Stimulated activated CD8-positive, alpha-beta memory T cell treated with anti-CD3 and anti-CD28 coated beads, Interleukin-4, amount 100 ng/mL, for 4 hours (primary cell): ENCODE measurements at places on chromosomes 12 and 14.

DNA sequence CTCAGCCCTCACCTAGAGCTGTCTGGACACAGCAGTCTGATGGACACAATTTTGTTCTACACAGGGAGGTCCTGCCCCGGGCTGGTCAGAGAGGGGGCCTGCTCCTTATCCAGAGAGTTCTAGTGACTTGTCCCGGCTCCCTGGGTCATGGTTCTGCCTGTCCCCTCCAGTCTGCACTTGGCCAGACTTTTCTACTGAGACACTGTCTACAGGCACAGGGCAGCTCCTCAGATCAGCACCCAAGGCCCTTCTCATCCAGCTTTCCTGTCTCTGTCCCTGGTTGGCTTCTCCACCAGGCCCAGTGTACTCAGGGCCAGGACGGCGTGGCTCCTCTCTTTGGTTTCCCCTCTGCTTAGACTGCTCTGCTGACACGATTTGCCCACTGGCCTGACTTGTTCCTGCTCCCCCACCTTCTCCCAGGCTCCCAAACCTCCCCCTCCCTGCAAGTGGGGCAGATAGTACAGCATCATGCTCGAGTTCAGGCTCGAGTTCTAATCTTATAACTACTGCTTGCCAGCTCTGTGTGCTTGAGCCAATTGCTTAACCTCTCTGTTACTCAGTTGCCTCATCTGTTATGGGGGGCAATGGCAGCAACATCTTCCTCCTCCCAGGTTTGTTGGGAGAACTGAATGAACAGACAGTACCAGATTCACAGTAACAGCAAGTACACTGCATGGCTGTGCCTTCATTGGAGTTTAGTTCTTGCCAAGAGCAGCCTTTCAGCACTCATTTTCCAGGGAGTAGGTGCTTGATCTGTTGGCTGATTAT lies 22.0 kb upstream of the COL2A1 start:
- no peak for DNase-seq

DNA sequence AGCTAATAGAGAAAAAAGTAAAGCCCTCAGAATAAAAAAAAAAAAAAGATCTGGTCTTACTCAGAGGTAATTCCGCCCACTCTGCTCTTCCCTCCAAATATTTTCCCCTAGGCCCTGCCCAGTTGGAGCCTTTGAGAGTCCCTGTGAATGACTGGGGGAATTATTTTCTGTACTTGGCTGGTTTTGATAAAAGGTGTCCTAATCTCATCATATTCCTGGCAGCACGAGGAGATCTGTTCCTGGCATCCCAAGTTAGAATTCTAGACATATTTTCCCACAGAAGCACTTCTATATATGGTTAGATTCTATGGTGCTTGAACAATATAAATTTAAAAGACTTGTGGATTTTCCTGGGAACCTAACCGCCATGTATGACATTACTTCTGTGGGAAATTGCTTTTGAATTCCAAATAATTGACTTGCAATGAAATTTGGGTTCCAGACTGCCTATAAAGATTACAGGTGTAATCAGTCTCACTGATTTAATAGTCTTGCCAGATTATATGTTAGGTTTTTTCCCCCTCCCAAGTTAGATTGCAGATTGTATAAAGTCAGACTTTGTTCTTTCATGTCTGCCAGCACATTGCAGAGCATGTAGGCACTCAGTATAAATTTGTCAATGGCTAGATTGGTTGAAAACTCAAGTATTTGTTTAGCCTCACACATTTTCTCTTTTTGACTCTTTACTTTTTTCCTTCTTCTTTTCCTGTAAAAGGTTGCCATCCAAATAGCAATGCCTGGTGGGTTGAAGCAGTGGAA lies 12.3 kb downstream of the GPX2 start:
- DNase-seq: no peak

- DNase-seq: no peak
Observed at GRCh38 chr14:57212919-57213318, 55.8 kb downstream of the EXOC5 start.

- DNase-seq: no peak
Observed at GRCh38 chr12:22228022-22228875, 106.3 kb downstream of the ST8SIA1 start.

GRCh38 chr12:118219106-118219505 lies 83.2 kb downstream of the PEBP1 start:
- no peak for DNase-seq

GRCh38 chr12:61911113-61911512 lies 349.1 kb upstream of the USP15 start:
- no peak for DNase-seq

GRCh38 chr14:95162641-95163040 lies 5.3 kb upstream of the DICER1 start:
- no peak for DNase-seq

- DNase-seq: no peak
Observed at GRCh38 chr12:15443611-15444010, 121.3 kb downstream of the PTPRO start.

- DNase-seq: no peak
Observed at GRCh38 chr12:54585243-54585642, 3.2 kb downstream of the PPP1R1A start.

- DNase-seq: no peak
Observed at GRCh38 chr14:68664225-68664681, 128.6 kb downstream of the ZFP36L1 start.

- no peak for DNase-seq
Observed at GRCh38 chr12:47212701-47213039, 132.9 kb upstream of the AMIGO2 start.

DNA sequence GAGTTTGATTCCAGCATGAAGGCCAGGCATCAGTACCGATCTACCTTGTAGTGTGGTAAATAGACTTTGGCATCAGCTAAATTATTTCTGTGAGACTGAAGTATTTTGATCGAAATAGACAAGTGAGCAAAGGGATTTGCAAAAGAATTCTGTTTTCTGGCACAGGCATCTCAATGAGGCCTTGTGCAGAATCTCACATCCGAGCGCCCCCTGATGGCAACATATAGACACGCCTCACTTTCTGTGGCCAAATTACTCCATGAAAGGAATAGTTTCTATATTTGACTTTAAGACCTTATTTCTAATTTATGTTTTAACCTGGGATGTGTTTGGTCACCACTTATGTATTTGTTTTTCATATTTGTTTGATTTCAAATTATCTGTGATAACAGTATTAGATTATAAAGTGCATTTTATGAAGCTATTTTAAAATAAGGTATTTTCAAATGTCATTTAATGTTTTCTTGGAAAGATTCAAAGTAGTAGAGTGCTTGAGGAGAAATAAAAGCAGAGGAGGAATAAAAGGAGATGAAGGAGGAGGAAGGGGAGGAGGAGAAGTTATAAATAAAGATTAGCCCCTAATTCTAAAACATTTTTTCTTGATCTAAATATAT lies 731.9 kb downstream of the NRXN3 start:
- DNase-seq: no peak

DNA sequence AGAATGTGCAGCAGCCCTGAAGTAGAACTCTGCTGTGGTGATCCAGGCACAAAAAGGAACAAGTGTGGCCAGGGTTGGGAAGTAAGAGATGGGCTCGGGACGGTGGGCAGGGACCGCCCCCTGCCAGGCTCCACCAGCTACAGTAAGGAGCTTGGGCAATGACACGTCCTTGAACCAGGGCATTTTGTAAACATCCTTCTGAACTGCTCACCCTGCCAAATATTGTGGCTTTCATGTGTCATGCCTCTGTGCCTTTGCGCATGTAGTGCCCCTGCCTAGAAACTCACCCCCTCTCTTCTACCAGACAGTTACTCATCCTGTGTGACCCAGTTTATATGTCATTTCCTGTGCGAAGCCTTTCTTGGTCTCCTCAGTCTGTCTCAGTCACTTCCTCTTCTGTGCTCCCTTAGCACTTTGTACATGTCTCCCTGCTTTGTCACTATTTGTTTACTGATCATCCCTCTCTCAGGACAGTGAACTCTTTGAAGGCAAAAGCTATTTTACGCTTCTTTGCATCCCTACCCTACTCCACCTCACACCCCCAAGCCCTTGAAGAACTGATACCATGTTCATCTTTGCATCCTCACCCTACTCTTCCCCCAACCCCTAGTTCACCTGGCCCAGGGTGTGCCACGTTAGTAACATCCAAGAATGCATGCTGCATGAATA lies 108.9 kb upstream of the PLEKHG7 start:
- DNase-seq: peak; percentile 49

DNA sequence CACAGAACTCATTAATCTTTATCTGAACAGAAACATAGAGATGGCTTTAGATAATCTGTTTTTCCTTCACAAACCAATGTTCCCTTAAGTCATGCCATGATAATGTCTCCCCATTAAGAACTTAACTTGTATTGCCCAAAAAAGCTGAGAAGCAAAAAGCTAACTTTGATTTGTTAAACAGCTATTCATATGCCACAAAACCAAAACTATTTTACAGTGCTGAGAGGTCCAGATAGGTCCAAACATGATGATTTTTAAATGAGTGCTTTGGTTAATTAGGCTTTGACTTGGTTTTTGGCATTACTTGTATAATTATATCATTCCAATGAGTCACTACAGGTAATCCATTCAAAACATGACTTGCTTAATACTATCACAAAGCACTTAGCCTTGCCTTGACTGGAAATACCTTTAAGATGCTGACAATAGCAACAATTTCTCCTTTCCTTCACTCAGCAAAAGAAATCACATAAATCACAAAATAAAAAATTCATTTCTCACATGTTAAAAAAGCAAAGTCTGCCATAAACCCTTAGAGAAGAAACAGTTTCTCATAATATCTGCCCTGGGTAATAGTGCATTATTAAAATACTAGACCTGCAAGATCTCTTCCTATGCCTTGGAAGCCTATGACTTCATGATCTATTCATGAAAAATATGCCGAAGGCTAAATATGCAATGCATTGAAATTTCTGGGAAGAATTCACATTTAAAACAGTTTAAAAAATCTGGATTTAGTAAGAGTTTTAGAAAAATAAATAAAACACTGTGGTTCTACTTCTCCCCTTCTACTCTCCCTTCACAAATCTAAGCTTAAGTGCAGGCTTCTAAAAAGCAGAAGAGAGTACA lies 52.0 kb upstream of the SAV1 start:
- no peak for DNase-seq

GRCh38 chr14:60250257-60251035 lies 1.4 kb downstream of the PPM1A start:
- no peak for DNase-seq

- no peak for DNase-seq
Observed at GRCh38 chr12:124032265-124032886, 59.4 kb downstream of the ZNF664 start.

DNA sequence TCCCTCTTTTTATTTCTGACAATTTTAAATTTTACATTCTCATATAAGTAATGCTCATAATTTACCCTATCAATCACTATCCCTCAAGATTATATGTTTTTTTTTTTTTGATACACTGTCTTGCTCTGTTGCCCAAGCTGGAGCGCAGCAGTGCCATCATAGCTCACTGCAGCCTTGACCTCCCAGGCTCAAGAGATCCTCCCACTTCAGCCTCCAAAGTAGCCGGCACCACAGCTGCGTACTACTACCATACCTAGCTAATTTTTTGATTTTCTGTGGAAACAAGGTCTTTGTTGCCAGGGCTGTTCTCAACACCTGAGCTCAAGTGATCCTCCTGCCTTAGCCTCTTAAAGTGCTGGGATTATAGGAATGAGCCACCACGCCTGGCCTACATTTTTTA lies 4.4 kb downstream of the DUSP16 start:
- DNase-seq: no peak

- DNase-seq: no peak
Observed at GRCh38 chr12:116945886-116946550, 35.3 kb downstream of the FBXW8 start.

DNA sequence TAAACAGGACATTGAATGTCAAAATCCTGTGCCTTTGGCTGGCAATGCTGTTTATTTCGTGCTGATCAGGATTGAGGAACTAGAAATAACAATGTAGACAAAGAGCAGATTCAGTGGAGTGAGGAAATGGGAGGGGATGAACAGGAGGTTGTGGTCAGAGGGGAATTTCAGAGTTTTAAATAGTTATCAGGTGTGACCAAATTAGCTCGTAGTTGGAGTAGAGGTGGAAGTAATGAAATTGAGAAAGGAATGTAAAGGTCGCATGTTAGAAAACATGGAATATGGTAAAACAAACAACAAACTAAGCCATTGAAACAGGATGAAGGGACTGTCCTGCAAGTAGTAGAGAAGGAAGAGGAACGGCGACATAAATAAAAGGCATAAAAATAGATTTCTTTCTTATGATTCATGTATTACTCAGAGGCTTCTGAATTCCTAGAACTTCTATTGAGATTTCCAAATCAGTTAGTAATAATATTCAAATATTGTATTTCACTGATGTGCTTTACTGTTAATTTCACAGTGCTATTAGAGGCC lies 9.5 kb upstream of the SAV1 start:
- no peak for DNase-seq

GRCh38 chr12:4762773-4763172 lies 42.6 kb downstream of the GALNT8 start:
- DNase-seq: no peak

GRCh38 chr14:70086685-70087379 lies 101.9 kb downstream of the SLC8A3 start:
- DNase-seq: no peak

- DNase-seq: no peak
Observed at GRCh38 chr14:30748343-30748742, 126.0 kb upstream of the COCH start.

DNA sequence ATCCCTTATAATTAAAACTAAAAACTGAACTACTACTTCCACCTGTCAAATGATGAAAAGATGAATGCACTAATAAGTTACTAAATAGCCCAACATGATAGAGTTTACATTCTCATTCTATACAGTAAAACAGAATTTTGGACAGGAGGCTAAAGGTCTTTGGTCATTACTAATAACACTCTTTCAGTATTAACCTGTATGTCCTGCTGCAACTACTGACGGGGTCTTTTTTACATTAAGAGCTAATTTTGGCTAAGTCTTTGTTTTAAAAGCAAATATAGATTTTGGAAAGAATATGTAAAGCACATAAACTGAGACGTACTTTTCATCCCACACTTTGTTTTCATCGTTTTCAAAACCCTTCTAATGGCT lies 175.4 kb upstream of the CDKN3 start:
- DNase-seq: no peak

DNA sequence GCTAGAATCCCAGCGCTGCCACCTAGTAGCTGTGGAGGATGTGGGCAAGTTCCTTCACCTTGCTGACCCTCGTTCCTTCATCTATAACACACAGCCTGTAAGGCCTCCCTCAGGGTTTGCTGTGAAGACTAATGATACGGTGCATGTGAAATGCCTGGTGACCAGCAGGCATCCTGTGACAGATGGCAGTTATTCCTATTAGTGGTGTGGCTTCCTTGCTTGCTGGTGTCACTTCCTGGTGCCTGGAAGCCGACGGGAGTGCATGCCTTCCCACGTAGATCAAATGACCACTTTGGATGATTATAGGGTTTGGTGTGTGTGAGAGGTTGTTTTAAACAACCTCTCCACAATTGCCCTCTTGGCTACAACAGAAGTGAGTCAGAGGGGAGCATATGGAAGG lies 894.9 kb downstream of the VRK1 start:
- no peak for DNase-seq

DNA sequence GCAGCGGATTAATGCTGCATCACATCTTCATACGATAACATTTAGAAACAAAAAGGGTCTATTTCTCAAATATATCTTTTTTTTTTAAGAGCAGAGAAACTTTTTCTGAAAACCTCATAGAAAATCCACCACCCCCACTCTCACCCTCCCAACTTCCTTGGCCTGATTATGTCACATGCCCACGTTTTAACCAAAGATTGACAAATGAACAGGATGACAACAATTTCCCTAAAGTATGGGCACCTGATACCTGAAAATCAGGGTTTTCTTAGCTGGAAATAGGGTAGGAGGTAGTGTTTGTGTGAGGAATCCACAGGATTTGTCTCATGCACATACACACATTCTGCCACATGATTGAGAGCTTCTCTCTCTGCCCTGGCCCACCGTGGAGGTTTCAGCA lies 74.7 kb upstream of the MDM1 start:
- no peak for DNase-seq

- no peak for DNase-seq
Observed at GRCh38 chr12:122282061-122282460, 15.8 kb upstream of the VPS33A start.
